SK-N-MC (cell line): ENCODE measurements at places on chromosomes 7 and 10.

DNA sequence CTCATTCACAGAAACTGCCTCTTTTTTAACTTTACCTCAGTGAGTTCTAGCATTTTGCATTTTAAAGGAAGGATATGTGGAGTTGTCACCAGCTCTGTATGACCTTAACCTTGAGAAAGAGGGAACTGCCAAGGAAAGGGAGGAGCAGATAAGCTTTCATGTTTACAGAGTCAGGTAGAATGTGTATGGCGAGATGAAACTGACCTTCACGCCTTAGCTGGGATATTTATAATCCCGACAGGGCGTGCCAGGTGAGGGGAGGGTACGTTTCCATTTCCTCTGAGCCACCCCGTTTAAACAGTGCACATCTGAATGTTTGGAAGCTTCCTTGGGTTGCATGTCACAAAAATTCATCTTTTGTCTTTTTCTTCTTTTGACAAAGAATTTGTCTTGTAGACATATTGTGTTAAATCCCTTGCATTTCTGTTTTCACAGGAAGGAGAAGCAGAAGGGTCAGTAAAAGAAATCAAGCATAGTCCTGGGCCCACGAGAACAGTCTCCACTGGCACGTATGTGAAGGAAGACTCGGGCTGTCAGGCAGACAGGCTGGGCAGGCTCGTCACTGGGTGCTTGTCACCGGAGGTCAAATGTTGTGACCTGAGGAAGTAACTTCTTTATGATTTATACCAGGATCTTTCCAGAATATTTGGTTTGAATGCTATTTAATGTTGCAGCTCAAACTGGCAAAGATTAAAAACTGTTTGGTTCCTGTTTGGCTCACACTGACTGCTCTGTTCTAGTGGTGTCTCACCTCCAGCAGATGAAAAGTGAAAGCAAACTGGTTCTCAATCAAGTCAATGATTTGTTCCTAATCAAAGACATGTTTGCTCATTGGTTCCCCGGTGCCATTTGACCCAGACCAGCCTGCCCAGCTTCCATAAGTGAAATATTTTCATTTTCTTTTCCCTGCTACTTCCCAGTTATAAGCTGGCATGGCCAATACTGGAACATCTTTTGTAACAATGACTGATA lies 16.2 kb downstream of the OPTN start:
- no peak for DNase-seq

DNA sequence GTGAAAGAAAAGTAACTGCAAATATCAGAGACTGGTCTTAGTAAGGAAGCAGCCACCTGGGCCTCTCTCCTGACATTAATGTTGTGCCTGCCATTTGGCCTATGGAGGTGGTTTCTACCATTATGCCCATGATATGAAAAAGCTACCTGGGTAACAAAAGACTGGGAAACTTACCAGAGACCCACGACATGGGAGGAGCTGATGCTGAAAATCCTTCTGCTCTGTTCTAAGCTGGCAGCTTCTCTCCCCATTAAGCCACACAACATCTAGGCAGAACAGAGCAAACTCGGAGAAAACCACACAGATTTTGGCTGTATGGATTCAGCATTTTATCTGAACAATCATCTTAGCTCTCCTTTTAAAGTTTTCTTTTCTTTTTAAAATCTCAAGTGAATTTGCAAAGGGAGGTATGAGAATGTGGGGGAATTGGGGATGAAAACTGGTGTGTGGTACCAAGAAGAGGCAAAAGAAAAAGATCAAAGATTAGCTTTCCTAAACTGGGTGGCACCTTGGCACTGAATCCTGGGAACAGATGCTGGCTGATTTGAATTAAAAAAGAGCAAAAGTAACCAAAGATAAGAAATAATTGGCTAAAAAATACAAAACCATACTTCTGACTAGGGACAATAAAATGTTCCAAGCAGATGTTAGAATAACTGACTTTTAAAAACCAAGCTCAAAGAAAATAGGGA lies 128.6 kb upstream of the ANKRD1 start:
- DNase-seq: no peak

GRCh38 chr7:22584179-22584578 lies 84.2 kb upstream of the STEAP1B start:
- DNase-seq: no peak

- no peak for DNase-seq
Observed at GRCh38 chr7:91230503-91230902, 33.7 kb upstream of the FZD1 start.

DNA sequence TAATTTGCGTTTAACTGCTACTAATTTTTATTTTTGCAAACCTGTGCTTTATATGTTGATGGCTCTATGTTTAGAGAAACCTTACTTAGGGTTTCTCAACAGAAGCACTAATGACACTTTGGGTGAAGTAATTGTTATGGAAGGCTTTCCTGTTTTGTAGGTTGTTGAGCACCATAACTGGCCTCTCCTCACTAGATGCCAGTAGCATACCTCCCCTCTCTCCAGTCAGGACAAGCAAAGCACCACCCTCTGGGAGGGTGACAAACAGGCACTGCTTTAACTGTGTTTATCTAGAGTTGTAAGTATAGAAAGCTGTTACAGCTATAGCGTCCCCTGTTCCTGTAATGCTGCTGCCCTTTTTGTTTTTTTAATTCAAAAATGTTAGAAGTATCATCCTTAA lies 60.9 kb downstream of the WAC start:
- no peak for DNase-seq

DNA sequence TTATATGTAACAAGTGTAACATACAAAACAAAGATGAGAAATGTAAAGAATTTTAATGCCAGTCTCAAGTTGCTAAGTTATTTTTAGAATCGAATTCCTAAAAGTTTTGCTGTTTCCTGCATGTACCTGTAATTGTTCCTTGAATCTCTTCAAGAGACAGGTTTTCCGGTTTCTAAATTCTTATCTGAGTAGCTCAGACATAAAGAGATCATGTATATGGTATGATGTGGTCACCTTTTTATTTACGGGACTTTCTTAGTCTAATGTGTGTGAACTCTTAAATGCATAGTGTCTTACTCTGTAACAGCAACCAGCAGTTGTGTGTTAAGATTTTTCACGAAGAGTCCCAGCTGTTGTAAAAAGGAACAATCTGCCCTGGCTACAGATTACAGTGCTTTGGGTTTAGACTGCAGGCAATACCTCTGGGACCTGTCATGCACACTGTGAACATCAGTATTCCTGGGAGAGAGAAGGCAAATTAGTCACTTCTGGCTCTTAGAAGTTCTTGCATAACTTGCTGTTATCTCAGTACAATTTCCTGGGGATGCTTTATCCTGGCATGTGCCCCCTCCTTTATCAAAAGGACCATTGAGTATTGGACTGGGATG lies 263.4 kb downstream of the BICC1 start:
- DNase-seq: no peak

DNA sequence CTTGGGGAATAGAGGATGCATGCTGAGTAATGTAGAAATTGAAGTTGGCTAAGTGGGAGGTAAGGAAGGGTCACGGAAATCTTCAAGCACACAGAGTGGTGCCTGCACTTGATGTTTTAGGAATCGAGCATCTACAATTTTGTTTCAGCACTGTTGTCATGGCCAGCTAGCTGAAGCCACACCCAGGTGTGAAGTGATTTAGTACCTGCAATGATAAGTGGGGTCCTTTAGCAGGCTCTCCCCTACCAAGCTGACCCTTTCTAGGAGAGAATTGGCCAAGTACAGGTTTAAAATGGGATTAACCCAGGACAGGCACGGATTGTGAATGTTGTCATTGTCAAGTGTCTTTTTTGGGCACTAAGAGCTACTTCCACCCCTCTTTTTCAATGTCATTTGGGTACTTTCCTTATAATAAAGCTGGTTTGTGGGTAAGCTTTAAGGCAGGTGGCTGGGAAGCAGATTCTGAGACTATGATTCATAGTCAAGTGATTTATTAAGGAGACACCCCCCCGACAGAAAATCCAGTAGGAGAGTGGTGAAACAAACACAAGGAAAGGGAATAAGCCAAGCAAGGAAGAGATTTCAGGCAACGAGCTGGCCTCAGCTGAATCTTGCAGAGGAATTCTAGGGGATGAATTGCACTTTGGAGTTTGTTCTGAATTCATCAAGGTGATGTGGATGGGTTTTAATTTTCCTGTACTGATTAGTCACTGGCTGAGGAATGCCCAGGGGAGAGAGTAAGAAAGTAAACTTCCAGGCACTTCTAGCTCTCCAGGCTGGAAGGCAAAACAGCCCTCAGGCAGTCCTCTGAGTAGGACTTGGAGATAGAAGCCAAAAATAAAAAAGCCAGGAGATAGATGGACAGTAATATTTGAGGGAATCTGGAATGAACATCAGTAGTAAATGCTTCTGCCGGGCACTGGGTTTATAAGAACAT lies 1128.4 kb downstream of the SORCS3 start:
- no peak for DNase-seq

GRCh38 chr7:105353752-105354328 lies 34.9 kb downstream of the SRPK2 start:
- DNase-seq: no peak

DNA sequence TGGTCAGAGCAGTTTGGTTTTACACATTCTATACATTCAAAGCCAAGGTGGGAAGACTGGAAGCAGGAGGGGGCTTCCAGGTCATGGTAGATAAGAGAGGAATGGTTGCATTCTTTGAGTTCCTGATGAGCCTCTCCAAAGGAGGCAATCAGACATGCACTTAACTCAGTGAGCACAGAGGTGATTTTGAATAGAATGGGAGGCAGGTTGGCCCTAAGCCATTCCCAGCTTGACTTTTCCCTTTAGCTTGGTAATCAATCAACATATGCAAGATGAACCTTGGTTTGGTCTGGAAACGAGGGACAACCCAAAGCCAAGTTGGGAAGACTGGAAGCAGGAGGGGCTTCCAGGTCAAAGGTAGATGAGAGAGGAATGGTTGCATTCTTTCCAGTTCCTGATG lies 31.4 kb downstream of the TCERG1L start:
- DNase-seq: no peak
